Choroid plexus epithelial cell (primary cell): ENCODE measurements at places on chromosomes 4 and X.
A peak's percentile ranks its signal among the peaks of the same experiment; 100 is the strongest.

- DNase-seq = peak; percentile 28
Observed at GRCh38 chr4:134470544-134470943, 269.0 kb upstream of the PABPC4L start.

- no peak for DNase-seq
Observed at GRCh38 chr4:165635381-165635780, 237.7 kb upstream of the TLL1 start.

DNA sequence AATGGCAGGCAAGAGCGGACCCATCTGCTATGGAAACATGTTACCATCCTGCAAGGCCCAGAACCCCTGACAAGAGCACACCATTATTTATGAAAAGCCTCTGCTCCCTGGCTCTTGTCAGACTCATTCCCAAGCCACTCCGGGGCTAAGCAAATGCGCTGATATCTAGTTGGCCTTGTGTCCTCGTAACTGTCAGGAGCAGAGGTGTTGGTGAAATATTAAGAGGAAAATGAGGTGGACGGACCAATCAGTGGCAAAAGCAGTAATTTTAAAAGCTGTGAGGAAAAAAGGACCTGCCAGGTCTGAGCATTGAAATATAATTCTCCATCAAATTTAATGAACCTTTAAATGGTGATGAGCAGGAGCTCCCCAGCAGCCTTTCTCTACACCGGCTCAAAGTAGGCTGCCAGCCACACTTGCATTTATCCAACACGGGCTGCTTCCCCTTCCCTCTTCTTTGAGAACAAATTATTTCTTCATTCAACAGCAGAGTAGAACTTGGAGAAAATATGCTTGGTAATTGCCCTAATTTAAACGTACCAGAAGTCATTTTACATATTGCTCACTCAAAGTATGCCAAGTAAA is 214.3 kb downstream of the RASL11B start:
- DNase-seq = no peak

DNA sequence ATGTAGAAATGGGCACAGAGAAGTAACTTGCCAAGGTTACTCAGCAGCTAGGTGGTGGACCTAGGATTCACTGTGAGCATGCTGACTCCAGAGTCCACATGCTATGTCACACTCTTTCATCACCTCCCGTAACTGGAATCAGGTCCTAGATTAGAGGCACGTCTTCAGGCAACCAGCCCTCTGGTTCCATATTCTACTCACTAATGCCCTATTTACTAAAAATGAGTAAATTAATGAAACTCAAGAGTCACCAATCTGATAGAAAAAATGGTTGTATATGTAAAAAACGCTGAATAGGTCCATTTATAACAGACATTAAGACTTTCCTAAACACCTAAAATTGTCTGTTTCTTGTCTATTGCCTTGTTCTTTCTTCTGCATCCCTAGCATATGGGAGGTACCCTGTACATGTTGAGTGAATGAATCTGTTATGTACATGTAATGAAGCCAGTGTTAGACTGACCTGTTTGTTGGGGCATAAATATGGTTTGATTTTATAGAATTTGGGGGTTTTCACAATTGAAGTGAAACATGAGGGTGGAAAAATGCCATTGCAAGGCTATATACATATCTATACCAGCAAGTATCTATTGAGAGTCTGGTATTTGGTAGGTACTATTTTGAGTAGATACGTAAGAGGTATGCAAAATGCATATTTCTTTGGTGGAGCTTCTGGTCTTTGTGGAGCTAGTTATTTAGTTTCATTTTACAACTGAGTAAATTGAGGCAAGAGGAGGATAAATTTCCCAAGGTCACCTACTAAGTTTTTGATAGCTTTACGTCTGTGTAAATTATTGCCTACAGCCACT is 7.5 kb upstream of the RUFY3 start:
- DNase-seq = peak; percentile 21

- peak; percentile 82 for DNase-seq
Observed at GRCh38 chr4:84971319-84971932, 4.9 kb upstream of the WDFY3 start.

DNA sequence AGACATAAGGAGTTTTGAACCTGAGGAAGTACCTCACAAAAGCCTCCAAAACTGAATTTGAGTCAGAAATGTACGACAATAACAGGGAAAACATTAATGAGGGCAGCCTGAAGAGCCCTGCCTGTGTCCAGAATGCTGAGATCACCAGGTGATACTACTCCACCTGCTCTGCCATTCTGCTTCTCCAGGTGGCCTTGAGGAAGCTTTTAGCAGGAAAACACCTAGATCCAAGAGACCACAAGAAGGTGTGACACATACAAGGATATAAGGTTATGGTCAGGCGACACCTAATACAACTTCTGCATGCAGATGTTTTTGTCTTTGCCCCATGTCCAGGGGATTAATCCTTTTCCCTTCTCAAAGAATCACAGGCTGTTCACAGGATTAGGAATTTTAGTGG is 15.3 kb downstream of the SOWAHB start:
- DNase-seq = no peak

DNA sequence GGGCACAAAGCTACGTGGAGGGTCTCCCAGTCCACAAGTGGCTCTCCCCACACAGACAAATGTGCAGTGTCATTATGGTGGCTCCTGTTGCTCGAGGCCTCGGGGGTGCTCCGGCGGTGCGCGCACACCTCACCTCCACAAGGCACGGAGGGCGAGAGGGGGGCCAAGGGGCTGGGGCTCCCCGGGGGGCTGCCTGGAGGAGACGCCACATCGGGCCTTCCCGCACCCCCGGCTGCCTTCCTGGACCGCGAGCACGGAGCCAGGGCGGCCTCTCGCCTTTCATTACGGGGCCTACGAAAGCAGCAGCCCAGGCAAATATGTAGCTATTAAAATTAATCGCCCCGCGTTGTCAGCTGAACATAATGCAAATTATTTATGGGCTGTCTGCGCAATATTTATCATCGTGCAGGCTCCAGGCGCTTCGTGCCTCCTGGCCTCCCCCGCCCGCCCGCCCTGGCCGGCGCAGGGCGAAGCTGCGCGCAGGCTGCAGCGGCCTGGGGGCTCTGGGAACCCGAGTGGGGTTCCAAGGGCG is 70.8 kb upstream of the BCOR start:
- no peak for DNase-seq

DNA sequence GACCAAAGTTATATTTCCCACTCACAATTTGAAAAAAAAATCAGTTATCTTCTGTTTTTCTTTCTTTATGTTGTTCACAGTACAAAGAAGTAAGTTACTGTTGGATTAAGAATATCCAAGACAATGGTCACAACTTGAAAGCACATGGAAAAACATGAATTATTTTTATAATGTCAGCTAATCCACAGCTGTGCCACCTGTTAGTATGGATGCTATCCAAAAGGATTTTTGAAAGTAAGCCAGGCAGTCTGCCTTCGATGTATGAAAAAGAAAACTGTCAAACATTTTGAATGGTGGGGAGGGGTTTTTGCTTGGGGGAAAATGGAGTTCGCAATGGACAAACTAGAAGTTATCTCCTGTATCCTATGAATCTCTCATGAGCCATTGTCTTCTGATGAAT is 6.2 kb downstream of the GPM6A start:
- DNase-seq = no peak

DNA sequence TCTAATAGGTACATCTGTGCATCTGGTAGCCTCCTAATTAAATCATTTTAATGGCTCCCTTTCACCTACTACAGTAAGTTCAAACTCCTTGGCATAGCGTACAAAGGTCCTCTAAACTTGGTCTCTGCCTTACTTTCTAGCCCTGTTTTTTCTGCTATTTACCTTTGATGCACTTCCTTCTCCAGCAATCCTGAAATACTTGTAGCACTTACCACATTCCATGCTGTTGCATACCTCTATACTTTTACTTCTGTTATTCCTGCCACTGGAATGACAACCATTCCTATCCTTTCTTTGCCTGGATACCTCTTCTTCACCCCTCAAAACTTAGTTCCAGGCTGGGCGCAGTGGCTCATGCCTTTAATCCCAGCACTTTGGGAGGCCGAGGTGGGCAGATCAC is 56.6 kb upstream of the LHFPL1 start:
- no peak for DNase-seq

DNA sequence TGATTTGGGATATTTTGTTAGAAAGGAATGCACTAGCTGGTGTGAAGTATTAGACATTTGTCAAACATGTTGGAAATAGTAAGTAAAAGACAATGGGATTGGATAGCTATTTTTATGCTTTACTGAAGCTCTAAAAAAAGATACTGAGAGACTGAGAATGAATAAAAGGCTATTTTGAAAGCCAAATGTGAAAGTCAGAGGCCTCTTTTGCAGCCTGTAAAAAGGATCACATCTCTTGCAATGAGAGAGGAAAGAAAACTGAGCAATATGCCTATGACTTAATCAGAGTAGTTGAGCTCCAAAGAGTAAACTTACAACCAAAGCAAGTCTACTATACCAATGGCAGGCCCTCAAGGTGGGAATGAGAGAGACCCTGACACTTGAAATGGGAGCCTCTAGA is 212.6 kb upstream of the LCORL start:
- DNase-seq = no peak

DNA sequence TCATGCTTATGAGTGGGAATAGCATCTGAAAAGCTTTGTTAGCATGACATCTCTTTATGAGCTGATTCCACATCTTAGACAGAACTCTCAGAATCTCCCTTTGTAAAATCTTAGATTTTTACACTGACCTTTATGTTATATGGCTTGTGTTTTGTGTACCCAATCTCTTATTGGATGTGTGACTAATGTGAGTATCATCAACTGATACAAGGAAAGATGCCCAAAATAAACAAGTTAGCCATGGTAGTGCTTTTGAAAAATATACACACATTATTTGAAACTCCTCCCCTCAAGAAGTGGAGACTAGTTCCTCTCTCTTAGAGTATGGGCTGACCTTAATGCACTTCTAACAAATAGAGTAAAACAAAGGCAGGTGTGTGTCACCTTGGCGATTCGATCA is 160.1 kb upstream of the NRK start:
- DNase-seq = no peak

DNA sequence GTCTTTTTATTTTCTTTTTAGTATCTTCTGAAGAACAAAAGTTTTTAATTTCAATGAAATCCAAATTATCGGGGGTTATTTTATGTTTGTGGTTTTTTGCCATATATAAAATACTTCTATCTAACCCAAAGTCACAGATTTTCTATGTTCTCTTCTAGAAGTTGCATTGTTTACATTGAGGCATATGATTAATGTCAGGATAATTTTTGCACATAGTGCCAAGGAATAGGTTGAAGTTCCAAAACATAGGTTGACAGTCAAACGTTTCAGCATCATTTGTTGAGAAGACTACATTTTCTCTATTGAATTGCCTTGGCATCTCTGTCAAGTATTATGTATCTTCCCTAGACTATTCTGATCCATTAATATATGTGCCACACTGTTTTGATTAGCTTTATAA is 64.5 kb downstream of the ANKRD17 start:
- DNase-seq = no peak

- DNase-seq = no peak
Observed at GRCh38 chrX:51361251-51361650, 28.6 kb downstream of the NUDT10 start.

- no peak for DNase-seq
Observed at GRCh38 chr4:84277923-84278322, 221.2 kb downstream of the NKX6-1 start.

DNA sequence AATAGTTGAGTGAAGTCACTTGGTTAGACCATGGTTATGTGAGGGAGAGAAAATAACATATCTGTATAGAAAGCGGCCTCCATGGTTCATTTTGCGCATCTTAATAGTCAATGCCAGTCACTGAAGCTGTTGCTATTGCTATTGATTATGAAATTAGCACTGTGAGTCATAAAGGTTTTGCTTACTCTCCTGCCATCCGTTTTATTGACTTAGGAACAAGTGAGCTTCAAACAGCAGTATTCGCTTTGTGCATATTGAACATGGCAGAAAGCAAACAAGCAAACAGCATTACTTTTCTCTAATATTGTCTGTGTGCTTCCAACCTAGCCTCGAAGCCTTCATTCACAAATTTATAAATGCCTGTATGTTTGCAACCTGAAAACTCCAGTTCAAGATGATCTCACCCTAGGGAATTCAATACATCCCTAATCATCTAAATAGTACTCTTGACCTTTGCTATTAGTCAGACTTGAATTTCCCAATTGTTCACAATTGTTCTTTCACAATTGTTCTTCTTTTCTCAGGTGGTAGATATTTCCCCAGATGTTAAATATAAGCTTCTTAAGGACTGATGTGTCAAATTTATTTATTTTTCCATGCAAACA is 55.9 kb upstream of the GABRA2 start:
- DNase-seq = peak; percentile 29

DNA sequence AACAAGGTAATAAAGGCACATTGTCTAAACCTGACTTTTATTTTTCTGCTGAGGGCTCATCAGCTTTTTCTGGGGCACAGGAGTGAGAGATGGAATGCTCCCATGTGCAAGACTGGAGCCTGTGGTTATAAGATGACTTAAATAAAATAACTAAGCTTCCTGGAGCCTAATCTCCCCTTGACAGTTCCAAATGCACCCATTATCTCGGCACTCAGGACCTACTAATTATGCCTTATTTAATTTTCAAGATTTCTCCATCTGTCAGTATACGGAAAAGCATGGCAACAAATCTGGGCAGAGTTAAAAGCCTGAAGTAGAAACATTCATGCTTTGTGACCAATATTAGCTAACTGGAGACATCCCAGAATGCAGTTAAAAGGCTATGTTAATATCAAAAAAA is 416.7 kb upstream of the TEX13C start:
- DNase-seq = no peak

DNA sequence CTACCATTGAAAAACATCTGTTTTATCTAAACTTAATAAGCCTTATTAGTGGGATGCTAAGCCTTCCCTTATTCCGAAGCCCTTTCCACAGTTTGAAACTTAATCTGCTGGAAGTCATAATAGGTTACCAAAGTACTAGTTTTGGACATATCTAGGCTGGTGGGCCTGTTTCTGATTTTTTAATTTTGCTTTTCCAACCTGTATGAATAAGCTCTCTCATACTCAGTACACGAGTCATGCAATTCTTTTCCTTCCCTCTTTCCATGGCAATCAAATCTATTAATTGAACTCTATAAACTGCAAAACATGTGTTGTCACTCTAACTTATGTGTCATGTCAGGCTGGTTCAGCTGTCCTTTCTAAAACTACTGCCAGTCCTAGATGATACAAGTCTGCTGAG is 91.0 kb downstream of the AMMECR1 start:
- no peak for DNase-seq
